Jurkat, Clone E6-1 (cell line): ENCODE measurements at places on chromosomes 6 and 20.

- DNase-seq = no peak
These were observed 8.9 kb downstream of the CCM2L start for GRCh38 chr20:32019156-32019510.

DNA sequence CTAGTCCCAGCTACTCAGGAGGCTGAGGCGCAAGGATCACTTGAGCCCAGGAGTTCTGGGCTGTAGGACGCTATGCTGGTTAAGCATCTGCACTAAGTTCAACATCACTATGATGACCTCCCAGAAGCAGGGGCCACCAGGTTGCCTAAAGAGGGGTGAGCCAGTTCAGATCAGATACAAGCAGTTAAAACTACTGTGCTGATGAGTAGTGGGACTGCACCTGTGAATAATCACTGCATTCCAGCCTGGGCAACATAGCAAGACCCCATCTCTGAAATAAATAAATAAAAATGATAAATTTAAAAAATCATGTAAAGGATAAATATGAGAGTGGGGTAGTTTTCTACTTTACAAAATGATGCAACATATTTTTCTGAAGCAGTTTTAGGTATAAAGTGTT is 106.5 kb downstream of the TMEM170B start:
- no peak for DNase-seq

- no peak for DNase-seq
These were observed at the start of gene STK35 for GRCh38 chr20:2101057-2101864. TSS of gene STK35 (plus strand) at chr20:2101827. CDS start at chr20:2101882, 55 bp downstream.

GRCh38 chr20:46647469-46647868 is 3.8 kb downstream of the SLC13A3 start:
- DNase-seq = no peak

- DNase-seq = no peak
These were observed 74.9 kb upstream of the BMP5 start for GRCh38 chr6:55950071-55950814.

DNA sequence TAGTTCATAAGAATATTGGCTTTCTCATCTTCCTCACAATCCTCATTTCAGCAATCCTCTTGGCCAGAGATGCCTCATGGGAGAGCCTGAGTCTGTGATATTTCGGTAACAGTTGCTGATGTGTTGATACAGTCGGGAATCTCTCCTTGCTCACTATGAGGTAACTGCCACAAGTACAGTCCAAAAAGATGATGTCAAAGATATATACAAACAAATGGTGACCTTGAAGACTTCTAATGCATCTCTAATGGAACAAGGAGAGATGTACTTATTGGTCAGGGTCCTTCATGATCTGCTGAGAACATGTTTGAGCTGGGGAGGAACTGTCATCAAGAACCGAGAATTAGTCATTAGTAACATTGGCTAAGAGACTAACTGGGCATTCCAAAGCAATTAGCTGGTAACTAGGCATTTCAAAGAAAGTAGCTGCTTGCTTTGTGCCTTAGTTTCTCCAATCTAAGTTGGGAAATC is 56.1 kb downstream of the FILIP1 start:
- DNase-seq = no peak

GRCh38 chr20:51447097-51447764 is 95.3 kb downstream of the NFATC2 start:
- no peak for DNase-seq

DNA sequence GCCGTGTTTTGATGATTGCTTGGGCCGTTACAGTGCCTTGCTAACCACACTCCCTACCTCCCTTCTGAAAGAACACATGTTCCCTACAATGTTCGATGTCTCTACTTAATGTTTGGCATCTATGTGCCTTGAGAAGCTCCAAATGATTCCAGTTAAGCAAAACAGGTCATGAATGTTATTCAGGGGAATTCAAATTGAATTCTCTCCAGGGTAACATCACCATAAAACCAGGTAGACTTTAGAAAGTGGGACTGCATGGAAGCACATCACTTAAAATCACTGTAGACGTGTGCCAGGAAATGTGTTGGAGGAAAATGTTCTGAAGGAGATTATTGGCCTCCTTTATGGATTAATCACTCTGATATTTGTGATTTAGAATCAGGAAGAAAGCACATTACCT is 128.1 kb downstream of the ADAT2 start:
- no peak for DNase-seq

DNA sequence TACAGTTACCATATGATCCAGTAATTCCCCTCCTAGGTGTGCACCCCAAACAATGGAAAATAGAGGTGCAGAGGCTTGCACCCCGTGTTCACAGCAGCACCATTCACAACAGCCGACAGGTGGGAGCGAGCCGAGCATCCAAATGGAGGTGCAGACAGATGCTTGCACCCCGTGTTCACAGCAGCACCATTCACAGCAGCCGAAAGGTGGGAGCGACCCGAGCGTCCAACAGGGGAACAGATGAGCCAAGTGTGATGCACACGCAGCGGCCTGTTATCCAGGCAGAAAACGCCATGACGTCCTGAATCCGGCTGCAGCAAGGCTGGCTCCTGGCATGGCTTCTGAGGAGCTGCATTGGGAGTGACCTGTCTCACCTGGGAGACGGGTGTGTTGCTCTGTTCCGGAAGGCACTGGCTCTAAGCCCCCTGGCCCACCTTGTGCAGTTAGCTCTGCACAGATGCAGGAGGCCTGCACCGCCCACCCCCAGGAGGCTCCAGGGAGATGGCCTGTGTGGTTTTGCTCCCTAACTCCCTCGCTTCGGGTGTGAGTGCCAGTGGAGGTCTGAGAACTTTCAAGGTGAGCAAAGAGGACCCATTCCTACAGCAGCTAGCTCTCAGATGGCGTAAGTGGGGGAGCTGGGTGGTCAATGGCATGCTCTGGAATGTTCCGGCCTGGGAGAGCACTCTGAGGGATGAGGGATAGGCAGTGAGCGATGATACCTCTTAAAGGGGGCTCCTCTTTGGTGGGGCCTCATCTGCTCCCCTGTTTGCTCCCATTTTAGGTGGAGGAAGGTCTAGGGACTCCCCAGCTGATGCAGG is 47.8 kb upstream of the FRMD1 start:
- DNase-seq = no peak

DNA sequence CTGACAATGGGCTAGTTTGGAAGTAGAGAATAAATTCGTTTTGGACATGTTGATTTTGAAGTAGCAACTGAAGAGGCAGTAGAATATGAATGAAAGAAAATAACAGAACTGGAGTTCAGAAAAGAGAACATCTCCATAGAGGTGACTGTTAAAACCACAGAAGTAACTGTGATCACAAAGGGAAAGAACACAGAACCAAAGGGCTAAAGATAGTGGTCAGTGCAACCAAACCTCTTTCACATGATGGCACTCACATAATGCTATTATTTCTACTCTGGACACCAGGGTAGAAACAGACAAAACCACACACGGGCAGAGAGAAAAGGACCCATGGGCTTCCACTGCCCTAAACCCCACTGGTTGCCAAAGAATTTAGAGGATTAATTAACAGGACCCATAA is 58.5 kb downstream of the CDK19 start:
- DNase-seq = no peak

DNA sequence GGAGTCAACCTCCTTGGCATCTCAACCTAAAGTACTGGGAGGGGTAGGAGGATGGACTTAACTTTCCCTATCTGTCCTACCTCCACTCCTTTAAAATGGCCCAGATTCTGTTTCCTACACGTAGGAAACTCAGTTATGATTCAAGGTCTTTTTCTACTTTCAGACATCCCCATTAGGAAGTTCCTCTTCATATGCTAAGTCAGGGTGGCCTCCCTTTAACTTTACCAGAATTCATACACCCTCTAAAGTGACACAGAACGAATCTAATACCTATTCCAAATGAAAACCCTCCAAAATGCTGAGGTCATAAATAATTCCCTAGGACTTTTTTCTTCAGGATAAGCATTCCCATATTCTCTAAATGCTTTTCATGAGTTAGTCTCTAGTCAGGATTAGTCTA is 15.6 kb downstream of the ARG1 start:
- no peak for DNase-seq

GRCh38 chr6:12119085-12119588 is 107.0 kb downstream of the HIVEP1 start:
- no peak for DNase-seq

DNA sequence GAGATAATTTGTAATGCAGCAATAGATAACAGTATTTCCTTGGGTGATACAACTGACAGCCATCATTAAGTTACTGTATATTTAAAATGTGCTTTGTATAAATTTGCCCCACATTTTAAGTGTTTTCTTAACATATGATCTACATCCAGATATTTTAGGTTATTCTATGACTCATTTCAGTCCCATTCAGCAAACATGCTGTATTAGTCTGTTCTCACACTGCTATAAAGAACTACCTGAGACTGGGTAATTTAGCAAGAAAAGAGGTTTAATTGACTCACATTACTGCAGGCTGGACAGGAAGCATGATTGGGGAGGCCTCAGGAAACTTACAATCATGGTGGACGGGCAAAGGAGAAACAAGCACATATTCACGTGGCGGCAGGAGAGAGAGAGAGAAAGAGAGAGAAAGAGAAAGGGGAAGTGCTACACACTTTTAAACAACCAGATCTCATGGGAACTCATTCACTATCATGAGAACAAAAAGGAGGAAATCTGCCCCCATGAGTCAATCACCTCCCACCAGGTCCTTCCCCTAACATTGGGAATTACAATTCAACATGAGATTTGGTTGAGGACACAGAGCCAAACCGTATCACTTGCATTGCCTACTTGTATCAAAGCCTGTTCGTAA is 9.6 kb upstream of the CHD6 start:
- DNase-seq = no peak

GRCh38 chr6:156977527-156978291 is 200.5 kb downstream of the ARID1B start:
- no peak for DNase-seq

DNA sequence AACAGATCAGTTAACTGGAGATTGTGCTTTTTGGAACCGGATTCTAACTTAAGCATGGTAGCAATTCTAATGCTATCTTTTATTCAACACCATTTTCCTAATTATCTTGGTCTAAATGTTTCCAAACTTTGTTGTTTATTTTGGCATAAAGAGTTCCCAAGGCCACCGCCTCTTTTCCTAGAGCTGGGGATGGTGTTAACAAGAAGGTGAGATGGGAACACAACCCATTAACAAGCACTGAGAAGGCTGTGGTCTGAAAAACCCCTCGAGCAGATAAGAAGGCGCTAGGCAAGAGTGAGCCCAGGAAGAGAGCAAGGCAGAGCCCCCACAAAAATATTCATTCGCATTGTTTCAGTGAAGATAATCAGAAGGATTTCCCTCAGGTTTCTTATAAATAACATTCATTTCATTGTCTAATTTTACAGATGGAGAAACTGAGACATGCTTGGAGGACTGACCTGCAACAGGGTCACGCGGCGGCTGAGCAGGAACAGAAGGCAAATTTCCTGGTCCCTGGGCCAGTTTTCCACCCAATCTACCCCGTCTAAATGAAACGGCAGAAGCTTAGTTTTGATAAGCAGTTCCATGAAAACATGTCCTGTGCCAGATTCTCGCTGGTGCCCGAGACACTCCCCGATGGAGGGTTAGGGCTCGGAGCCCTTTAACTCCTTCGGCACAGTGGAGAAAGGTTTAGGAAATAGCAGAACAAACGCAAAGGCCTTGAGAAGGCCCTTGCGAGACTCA is 155.6 kb downstream of the FOXC1 start:
- DNase-seq = no peak

- no peak for DNase-seq
These were observed 345.4 kb downstream of the CD109 start for GRCh38 chr6:74041420-74041819.

- no peak for DNase-seq
These were observed 51.3 kb upstream of the REV3L start for GRCh38 chr6:111534231-111534751.

- no peak for DNase-seq
These were observed 41.1 kb upstream of the SPACA1 start for GRCh38 chr6:88006557-88006956.

GRCh38 chr6:111987295-111987694 is 66.6 kb upstream of the CCN6 start:
- DNase-seq = no peak

DNA sequence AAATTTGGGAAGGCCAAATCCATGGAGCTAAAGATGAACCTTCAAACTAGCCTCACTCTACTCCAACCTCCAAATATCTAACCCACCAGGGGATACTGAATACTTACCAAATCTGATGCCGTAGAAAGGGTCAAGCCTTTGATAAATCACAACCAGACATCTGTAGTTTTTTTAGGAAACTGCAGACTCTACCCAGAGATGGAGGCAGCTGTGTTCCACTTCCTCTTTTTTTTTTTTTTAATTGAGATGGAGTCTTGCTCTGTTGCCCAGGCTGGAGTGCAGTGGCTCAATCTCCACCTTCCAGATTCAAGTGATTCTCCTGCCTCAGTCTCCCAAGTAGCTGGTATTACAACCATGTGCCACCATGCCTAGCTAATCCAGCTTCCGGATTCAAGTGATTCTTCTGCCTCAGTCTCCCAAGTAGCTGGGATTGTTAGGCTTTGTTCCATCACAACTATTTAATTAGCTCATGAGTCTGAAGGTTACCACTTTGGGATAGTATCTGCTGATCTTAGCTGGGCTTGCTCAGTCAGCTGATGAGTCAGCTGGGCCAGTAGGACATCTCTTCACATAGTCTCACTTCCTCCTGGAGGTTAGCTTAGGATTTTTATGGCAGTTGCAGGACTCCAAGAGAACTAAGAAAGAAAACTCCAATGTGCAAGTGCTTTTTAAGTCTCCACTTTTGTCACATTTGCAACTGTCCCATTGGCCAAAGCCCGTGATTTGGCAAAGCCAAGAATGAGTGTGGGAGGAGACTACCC is 13.3 kb downstream of the FRK start:
- no peak for DNase-seq

DNA sequence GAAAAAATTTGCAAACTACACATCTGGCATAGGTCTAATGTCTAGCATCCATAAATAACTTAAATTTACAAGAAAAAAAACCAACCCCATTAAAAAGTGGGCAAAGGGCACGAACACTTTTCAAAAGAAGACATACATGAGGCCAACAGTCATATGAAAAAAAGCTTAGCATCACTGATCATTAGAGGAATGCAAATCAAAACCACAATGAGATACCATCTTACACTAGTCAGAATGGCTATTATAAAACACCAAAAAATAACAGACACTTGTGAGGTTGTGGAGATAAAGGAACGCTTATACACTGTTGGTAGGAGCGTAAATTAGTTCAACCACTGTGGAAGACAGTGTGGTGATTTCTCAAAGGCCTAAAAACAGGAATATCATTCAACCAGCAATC is 33.7 kb upstream of the EPB41L2 start:
- no peak for DNase-seq

DNA sequence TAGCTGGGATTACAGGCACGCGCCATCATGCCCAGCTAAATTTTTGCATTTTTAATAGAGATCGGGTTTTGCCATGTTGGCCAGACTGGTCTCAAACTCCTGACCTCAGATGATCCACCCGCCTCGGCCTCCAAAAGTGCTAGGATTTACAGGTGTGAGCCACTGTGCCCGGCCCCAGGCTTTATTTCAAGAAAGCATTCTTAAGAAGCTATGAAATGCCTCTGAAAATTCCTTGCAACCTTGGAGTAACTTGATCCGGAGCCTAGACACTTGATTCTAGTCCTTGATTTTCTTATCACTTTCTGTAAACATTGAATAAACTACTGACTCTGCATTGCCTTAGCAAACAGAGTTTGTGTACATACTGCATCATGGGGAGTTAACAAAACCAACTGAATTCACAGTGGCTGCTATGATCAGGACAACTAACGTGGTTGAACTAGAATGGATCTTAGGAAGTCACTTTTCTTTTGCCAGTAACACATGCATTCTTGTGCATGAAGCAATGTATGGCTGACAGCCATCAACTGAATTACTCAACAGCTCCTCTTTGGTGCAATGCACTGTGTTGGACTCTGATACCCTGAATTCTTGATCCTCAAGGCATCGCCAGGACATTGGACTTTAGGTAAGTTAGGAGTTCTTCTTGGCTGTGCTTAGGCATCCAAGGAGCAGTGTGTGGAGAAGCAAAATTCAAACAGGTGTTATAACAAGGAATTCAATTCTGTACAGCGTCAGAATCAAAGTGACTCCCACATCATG is 102.8 kb upstream of the TMEM170B start:
- no peak for DNase-seq
